ENCODE measurements at places on chromosomes 4 and X. TPM values are rescaled to one million over a fixed set of nuclear protein-coding genes. Genes with fewer than 3 reads are reported as not detected.

GRCh38 chr4:174005422-174005821 is 278.0 kb downstream of the FBXO8 start:
- DNase-seq = no peak

- no peak for DNase-seq
Observed at GRCh38 chr4:81199831-81200230, 15.2 kb downstream of the PRKG2 start.

GRCh38 chrX:134167591-134168203 is 69.3 kb upstream of the CCDC160 start:
- DNase-seq = no peak

DNA sequence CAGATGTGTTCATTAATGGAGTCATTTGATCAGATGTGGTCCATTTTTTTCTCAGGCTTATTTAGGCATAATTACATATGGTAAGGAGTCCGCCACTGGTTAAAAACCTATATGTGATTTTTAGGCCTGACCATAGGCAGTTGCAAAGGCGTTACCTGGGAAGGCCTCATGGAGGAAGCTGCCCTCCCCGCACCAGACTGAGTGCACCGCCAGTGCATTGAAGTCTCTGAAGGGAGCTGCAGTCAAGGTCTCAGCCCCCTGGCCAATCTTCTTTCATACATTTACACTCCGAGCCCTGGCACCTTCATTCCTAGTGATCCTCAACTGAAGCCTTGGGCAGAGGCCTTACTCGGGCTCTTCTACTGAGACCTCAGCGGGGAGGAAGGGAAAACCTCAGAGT is 898.2 kb upstream of the AGA start:
- no peak for DNase-seq

DNA sequence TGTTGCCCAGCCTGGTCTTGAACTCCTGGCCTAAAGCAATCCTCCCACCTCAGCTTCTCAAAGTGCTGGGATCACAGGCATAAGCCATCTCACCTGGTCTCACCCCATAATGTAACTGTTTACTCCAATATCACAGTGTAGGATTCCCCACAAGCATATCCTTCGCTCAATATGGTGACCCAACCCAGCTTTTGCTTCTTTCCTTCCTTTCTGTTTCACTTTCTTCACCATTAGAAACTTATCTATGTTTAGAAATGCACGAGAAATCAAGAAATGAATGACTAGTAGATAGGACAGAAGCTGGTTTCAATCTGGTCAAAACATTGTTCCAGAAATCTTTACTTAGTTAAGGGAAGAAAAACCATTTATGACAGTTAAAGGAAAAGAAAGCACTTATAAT is 18.9 kb downstream of the TSPAN5 start:
- DNase-seq = no peak

- no peak for DNase-seq
Observed at GRCh38 chrX:63128509-63128908, 222.6 kb downstream of the SPIN4 start.

DNA sequence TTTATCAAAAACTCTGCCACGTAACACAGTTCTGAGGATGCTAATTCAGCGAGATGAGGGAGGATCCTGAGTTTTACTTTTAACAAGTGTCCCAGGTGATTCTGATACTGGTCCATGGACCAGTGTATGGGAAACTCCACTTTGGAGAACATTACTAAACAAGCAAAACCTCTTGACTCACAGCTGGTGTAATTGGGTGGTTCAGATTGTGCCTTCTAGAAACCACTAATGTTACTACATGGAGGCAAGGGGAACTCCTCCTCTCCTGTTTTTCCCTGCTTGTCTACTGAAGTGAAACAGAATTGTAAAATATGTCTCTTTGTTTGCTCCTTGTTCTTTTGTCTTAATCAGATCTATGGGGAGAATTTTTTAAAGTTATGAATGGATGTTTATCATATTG is 62.6 kb downstream of the FRAS1 start:
- no peak for DNase-seq

DNA sequence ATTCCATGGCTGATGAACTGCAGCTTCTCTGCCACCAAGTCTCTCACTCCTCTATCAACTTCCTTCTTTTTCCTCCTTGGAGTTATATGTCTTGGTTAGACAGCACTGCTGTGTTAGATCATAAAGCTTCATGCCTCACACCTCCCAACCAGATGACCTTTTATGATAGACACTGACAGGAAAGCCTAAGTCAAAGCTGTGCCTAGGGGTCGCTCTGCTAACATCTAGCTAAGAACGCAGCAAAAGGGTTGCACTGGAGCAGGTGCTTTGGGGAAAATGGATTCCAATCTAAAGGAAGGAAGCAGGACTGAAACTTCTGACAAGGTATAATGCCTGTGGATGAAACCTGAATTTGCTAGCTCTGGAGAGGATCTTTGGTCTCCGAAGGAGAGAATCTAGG is 509.7 kb downstream of the SMARCA1 start:
- DNase-seq = no peak

DNA sequence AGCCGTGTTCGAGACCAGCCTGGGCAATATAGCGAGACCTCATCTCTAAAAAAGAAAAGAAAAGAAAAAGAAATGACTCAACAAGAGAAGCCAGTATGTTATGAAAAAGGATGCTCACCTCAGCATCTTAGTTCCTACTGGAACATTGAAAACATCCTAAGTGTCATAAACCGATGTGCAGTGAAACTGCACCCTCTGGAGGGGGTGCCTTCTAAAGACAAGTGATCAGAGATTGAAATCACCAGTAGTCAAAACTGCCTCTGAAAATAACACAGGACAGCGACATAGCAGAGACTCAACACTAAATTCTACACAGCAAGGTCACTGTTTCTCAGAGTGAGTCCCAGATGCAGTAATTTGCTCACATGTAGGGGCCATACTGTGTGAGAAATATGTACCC is 28.0 kb upstream of the ATP6AP2 start:
- DNase-seq = no peak

- peak; percentile 67 for DNase-seq
Observed at GRCh38 chr4:158170691-158171561, 1.9 kb downstream of the GASK1B start.

DNA sequence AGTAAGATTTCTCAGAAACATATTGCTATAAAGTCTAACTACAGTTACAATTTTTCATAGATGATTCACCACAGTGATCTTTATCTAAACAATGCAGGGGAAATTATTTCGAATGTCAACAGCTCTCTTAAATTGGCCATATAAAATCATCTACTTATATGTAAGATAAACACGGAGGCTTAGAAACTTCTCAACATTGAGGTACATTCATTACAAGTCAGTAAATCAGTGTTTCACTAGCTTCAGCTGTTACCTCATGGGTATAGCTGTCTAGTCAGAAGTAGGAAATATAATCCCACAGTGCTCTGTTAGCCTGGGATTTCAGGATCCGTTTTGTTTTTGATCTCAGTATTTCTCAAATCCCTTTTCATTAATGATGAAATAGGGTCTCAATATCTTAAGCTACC is 43.2 kb downstream of the PCDH7 start:
- DNase-seq = no peak

- no peak for DNase-seq
Observed at GRCh38 chr4:78312989-78313753, 238.4 kb upstream of the ANXA3 start.

- DNase-seq = no peak
Observed at GRCh38 chrX:115906276-115906675, 264.3 kb upstream of the AGTR2 start.

GRCh38 chr4:7394681-7395451 is 39.9 kb downstream of the PSAPL1 start:
- no peak for DNase-seq

DNA sequence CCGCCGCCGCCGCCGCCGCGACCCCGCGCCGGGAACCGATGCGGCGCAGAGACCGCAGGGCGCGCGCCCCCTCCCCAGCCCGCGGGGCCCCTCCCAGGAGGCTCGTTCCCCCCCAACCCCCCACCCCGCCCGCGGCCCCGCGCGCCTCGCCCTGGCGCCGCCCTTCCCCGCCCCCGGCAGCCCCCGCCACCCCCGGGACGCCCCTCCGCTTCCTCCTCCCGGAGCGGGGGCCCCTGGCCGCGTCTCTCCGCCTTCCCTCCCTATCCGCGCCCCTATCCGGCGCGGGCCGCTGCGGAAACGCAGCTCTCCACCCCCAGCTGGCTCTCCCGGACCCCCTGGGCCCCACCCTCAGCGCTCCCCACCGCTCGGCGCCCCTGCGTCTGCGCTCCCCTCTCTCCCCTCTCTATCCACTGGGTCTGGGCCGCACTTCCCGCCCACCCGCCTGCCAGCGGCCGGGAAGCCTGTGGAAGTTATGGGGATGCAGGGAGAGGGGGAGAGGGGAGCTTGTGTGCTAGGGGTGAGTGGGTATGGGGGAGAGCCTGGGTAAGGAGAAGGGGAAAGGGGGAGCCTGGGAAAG is at the start of gene TMEM271:
TSS of gene TMEM271 (minus strand) at position 51 of the 577 bp plus-strand sequence. CDS start 233 bp downstream, outside the sequence.
- no peak for DNase-seq

- DNase-seq = no peak
Observed at GRCh38 chr4:139508581-139509237, 47.3 kb downstream of the SETD7 start.

DNA sequence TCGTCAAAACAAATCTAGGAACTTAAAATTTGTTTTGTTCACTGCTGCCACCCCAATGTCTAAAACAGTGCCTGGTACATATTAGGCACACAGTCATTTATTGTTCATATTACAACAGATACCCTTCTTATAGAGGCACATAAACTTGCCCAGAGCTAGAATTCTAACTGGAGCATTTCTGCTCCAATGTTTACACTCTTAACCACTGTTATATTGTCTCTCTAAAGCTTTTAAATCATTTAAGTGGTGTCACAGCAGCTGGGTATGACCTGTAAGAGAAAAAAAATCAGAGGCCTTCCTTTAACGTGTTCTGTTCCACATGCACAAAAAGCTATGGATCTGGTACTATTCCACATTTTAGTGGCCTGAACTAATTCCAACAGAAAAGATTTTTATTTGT is 3.0 kb downstream of the UBE2D3 start:
- DNase-seq = no peak

- DNase-seq = peak; percentile 75
Observed at GRCh38 chrX:71098302-71098701, 2.7 kb downstream of the FOXO4 start.

GRCh38 chr4:81600520-81601357 is 129.0 kb upstream of the RASGEF1B start:
- DNase-seq = no peak

DNA sequence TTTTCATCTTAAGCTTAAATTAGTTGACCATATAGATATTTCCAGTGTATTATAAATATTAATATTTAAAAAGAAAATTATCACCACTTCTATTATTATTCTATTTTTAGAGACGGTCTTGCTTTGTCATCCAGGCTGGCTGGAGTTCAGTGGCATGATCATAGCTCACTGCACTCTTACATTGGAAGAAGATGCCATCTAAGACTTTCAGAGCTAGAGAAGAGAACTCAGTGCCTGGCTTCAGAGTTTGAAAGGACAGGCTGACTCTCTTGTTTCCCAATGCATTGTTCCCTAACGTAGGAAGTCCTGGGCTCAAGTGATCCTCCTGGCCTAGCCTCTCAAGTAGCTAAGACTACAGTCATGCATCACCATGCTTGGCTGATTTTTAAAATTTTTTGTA is 75.9 kb downstream of the FIP1L1 start:
- no peak for DNase-seq

DNA sequence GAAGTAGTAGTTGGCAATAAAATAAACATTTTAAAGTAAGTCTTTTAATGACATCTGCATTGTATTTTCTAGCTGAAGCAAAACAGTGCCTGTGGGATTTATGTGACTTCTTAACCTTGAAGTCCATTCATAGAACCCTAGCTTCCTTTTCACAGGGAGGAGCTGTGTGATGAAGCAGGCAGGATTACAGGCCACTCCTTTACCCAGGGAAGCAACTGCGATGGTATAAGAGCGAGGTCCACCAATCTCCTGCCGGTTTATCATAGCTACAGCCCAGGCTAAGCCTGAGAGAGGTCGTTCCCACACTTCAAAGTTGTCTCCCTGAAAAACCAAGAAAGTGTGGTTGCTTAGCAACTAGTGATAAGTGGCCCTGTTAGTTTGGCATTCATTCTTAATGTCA is 7.0 kb downstream of the RPL36A start:
- DNase-seq = no peak

GRCh38 chr4:185534511-185534865 is 819 bp downstream of the PDLIM3 start:
- DNase-seq = no peak

Gene USP27X
- 4.8 TPM for total RNA-seq

Gene PRSS12
- total RNA-seq = 9.5 TPM

Gene LAMP2
- total RNA-seq = 139 TPM

Gene MAMLD1
- 0.68 TPM for total RNA-seq

Gene ARMCX2
- total RNA-seq = 6.4 TPM

Gene HTR2C
- total RNA-seq = not detected

Gene COL4A6
- 20.7 TPM for total RNA-seq

Gene ETNPPL
- total RNA-seq = not detected

Gene PORCN
- 30.0 TPM for total RNA-seq

Gene SERPINA7
- total RNA-seq = not detected

Gene HSFX3
- total RNA-seq = not detected

Gene PCDH7
- 45.1 TPM for total RNA-seq

Gene ABHD18
- total RNA-seq = 10.8 TPM

Measured in suprapubic skin (tissue), 4 donors.